Activated naive CD4-positive, alpha-beta T cell treated with anti-CD3 and anti-CD28 coated beads, Interleukin-2, amount 50 U/mL, for 72 hours (primary cell): ENCODE measurements at places on chromosomes 13 and 19. TPM values are rescaled to one million over a fixed set of nuclear protein-coding genes. Genes with fewer than 3 reads are reported as not detected.
A peak's percentile ranks its signal among the peaks of the same experiment; 100 is the strongest.

RXFP2 gene
- total RNA-seq = not detected

DNA sequence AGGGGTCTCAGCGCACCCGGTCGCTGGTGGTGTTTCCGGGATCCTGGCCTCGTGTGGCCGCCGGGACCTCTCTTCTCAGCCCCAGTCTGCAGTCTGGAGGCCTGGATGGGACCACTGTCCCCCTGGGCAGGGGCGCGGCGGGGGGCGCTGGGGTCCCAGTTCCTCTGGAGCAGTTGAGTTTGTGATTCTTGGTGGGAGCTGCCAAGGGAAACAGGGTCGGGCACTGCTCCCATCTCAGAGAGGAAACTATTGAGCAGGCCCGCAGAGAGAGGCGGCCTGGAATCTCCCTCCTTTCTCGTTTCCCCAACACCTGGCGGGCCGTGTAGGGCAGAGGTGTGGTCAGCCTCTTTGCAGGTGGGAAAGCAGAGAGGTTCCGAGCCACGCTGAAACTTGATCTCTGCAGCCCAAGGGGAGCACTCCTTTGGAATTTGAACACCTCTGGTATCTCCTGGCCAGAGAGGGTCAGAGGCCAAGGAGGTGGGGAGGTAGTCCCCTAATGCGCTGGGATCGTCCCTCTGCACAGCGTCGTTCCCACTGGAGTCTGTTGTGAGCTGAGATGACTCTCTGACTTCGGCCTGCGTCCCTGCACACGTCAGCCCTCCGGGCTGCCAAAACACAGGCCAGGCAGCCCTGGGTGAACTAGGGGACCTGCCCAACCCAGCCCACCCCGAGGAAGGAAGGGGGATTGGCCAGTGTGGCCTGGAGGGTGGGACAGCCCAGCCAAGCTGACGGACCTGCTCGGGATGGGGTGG lies 741 bp downstream of the PLEKHF1 start:
- DNase-seq = no peak

TPTE2 gene
- 0.16 TPM for total RNA-seq

MEIOSIN gene
- 0.48 TPM for total RNA-seq

ZNF541 gene
- total RNA-seq = 0.31 TPM

DNA sequence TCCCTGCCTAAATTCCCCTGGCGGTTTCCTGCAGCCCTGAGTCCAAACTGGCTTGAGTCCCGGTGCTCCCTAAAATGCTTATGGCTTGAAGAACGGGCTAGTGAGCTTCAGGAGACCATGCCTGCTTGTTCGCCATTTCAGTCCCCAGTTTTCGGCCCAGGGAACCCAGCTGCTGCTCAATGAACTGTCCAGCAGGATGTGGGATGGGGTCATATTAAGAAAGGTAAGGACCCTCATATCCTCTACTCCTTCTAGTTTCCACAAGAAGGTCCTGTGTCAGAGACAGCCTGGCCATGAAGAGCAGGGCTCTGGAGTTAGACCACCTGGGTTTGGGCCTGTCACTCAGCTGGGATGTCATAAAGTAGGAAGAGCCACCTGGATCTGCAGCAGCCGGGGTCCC lies 17.0 kb upstream of the SPC24 start:
- DNase-seq = no peak

DNA sequence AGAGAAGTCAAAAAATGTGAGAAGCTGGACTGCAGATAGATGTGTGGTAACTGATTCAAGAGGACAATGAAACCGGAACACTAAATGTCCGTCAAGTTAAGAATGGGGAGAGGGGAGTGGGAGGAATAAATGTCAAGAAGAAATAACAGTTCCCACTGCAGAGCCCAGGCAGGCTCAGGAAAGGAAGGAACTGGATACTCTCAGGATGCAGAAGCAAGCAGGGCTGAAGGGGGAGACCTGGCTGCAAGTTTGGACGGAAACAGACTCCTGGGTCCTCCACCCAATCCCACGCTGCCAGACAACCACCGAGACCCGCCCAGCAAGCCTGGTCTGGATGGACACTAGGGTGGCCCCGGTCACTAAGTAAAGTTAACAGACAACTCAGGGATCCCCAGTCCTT lies 18.1 kb downstream of the TUBGCP3 start:
- no peak for DNase-seq

- no peak for DNase-seq
These were observed 9.9 kb downstream of the TNFRSF19 start for GRCh38 chr13:23579896-23580683.

SSC5D gene
- 0.53 TPM for total RNA-seq

DNA sequence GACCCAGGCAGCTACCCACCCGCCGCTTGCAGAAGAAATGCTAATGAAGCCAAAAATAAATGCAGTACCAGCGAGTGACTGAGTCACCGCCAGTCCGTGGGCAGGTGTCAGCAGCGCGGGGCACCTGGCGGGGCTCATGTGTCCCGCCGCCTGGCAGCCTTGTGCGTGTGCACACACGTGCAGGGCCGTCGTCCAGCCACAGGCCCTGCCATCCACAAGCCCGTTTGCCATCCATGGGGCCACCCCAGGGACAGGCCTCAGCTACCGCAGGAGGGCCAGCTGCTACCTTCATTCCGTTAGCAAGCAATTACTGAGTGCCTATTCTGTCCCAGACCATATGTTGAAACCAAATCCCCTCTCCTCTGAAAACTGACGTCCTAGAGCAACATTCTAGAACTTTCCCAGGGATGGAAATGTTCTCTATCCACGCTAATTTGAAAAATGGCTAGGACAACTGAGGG lies 20.5 kb downstream of the NCAN start:
- DNase-seq = no peak

KIR2DL4 gene
- not detected for total RNA-seq

DNA sequence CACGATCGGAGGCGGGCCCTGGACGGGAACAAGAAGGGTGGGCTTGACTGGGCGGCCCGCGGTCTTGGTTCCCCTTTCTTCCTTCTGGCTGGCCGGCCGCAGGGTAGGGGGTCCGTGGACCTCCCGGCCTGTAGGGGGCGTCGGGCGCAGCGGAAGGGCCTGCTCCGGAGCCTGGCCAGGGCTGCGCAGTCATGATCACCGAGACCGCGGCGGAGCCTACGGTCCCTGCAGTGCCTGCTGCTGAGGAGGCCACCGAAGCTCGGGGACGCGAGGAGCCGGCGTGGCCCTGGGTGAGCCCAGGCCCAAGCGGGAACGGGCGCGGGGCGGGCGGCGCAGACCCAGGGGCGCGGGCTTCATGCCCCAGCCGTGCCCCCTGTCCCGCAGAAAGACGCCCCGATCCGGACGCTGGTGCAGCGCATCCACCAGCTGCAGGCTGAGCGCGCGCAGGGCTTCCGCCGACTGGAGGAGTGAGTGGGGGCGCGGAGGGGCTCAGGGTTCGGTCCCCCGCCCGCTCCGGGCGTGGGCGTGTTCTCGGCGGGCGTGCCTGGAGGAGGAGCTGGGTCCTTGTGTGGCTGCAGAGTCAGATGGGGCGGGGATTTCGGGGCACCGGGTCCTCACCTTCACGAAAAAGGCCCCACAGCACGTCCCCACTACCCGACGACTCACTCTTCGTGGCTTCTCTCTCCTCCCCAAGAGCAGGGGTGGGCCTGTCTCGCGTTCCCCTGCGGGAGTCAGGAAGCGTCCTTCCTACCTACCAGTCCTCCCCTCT lies at the start of gene REX1BD:
REX1BD (plus strand) TSS at position 188 of the 769 bp plus-strand sequence; CDS start at position 192, 4 bp downstream.
- peak; percentile 85 for DNase-seq

DNA sequence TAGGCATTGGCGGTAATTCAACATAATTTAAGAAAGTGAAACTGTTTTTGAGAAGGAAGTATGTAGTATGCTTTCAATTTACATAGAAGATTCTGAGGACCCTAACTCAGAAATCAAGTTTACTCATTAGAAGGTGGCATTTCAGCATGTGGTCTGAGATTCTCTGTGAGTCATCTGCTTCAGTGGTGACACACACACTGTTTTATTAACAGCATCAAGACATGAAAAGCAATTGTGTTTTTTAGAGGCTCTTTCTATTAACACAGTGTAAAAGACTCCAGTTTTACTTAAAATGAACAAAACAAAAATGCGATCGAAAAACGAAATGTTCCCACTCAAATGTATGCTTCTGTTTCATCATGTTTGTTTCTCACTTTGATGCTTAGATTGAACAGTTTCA lies 802.1 kb upstream of the SLITRK6 start:
- no peak for DNase-seq

GPR18 gene
- total RNA-seq = 2.0 TPM

- no peak for DNase-seq
These were observed 23.5 kb downstream of the FAM187B start for GRCh38 chr19:35204799-35205732.

DNA sequence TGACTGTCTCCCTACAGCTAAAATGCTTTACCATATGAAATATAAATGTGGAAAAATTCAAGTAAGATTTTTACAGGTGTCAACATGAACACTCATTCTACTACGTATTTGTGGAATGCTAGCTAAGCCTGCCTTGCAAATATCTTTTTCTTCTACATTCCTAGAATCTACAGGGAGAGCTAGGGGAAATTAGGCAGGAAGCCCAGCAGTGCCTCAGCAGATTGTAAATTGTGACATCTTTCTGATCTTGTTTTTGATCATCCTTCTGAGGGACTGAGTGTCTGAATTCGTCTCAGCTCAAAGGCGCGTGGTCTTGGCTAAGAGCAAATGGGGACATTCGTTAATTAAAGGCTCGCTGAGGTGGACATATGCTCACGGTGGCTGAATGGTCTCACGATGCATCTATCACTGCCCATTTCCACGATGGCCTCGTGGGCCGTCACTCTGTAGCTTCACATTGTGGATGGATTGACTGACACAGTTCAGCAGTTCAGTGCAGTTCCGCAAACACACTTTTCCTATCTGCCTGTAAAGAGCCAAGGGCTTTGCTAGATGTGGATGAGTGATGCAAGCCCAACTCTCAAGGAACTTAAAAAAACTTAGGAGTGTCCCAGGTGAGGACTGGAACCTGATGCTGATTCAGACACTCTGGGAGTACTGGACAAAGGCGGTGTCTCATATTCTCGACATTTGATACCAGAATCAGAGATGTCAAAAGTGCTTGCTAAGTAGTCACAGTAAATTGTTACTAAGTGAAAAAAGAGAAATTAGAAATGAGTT lies 562.5 kb downstream of the EFNB2 start:
- no peak for DNase-seq

NTN5 gene
- total RNA-seq = 2.5 TPM

DNA sequence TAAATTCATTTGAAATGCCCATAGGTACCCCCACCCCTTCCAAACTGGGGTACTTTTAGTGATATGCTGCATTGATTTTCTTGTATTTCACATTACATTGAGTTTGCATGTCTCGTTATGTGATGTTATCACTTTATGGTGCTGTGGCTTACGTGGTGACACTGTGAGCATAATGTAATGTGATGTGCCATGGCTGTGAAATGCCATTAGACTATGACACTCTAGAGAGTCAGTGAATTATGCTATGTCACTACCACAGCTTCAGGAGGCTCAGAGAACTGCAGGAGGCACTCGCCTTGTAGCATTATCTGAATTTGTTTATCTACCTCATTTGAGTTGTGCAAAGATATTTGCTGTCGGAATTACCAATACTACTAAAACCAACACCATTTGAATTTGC lies 590.1 kb upstream of the SLC10A2 start:
- DNase-seq = no peak

DNA sequence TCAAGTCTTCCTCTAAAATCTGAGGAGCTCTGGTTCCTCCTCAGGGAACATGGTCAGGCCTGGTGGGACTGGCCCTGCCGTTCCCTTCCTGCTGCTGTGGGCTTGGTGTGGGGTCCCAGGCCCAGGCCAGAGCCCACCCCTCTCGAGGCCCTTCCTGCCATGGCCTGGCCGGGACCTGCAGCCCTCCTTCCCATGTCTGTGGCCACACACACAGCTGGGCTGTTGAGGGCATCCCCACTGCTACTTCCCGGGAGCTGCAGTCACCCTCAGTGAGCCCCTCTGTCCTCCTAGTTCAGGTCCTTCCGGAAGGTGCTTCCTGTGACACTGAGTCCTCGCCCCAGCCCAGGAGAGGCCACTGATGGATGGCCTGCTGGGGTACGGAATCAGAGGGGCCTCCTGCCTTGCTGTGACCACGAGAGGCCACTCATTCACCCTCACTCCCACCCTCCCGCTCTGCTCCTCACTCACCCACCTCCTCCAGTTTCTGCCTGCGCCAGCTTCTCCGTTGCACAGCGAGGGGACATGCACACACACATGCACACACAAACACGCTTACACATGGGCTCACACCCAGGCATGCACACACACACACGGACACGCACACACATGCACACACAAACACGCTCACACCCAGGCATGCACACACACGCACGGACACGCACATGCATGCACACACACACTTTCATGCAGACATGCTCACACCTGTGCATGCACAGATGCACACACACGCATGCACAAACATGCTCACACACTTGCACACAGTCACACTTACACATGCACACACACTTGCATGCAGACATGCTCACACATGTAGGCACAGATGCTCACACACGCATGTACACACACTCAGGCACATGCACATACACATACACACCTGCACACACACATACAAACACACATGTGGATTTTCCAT lies 7.3 kb upstream of the MCF2L start:
- DNase-seq = no peak

DNA sequence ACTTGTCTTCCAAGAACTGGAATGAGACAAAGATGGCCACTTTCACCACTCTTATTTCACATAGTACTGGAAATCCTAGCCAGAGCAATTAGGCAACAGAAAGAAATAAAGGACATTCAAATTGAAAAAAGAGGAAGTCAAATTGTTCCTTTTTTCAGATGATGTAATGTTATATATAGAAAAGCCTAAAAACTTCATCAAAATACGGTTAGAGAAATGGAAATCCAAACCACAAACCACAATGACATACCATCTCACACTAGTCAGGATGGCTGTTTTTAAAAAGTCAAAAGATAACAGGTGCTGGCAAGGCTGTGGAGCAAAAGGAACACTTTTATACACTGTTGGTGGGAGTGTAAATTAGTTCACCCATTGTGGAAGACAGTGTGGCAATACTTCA lies 113.3 kb upstream of the SPRY2 start:
- no peak for DNase-seq

DNA sequence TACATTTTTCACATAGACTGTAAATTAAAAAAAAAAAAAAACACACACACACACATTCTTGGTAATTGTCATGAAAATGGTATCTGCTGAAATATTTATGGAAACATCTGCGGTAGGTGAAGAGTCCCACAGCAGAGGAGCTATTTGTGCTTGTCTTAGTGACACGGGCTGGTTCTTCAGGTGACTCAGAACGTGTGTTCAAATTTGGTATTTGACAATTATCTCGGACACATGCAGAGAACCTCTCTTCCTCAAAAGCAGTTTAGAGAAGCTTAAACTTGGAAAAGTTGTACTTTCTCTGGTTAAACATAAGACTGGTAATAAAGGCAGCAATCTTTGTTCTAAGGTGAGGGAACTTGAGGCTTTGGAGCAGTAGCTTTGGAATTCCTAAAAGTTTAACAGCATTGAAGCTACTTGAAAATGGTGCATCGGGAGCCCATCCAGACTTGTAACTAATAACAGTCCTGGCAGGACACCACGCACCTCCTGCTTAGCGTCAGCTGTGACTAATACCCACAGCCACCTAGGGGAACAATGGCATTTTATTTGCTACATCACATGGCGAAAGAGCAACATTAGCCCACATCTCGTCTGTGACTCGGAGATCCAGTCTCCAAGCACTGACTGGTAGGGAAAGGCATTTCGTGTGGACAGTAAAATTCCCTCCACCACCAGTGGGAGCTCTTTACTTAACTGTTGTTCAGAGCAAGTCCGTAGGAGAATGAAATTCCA lies 1505.1 kb upstream of the SLC10A2 start:
- DNase-seq = no peak

ZNF841 gene
- 23.5 TPM for total RNA-seq
